ENCODE measurements at places on chromosomes 5 and 9.
A peak's percentile ranks its signal among the peaks of the same experiment; 100 is the strongest.

DNA sequence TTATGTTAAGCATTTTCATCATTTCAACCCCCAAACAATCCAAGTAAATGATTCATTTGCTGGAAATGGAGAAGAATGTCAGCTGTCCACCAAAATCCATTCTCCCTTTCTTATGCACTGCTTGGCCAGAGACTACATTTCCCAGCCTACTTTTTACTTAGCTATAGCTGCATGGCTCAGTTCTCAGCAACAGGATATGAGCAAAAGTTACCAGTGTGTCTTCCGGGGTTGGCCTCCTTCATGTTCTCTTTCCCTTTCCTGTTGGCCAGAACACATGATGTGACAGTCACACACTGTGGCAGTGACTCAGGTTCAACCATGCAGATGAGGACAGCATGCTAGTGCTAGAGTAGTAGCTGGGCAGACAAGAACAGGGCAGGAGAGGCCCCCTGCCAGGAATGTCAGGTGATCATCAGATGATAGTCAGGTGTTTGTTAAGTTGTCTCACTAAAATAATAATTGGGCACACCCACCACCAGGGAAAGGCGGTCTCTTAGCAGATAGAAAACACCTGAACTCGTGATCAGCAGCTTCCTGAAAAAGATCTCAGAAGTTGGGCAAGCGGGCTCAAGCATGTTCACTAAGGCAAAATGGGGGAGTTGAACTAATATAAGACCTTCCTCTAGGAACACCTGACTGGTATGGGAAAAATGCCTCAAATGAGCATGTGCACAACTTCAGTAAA lies 12.2 kb downstream of the GPR150 start:
- DNase-seq = peak; percentile 57

DNA sequence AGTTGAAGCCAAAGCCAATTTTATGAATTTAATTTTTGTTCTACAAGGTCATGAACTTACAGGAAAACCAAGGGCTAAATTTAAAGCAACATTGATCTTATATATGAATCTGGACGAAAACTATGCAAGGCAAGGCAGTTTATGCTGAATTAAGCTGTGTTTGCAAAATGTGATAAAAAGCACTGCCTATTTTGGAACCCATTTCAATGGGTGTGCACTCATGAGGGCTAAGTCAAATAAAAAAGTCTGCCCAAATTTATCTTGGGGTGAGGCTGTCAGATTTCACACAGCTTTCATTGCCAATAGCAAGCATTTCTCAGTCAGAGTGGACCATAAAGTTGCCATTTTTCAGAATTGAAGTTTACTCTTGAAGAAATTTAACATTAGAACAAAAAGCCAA lies 199.9 kb downstream of the LURAP1L start:
- no peak for DNase-seq

DNA sequence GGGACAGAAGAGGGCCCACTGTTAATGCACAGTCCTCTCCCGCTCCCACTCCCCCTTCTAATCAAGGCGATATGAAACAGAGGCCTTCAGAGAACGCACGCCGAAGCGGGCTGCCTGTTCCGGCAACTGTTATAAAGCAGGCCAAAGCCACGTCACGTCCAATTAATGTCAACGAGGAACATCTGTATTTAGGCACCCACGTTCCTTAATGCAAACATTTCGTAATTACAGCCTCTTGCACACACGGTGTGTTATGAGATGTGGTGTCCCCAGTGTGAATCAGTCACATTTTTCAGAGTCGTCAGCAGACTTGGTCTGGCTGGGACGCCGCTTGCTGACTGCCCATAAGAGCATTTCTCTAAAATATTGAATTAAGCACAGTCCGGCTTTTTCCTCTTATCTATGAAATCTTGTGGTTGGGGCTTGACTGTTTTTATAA lies 339.0 kb downstream of the NSG2 start:
- no peak for DNase-seq

DNA sequence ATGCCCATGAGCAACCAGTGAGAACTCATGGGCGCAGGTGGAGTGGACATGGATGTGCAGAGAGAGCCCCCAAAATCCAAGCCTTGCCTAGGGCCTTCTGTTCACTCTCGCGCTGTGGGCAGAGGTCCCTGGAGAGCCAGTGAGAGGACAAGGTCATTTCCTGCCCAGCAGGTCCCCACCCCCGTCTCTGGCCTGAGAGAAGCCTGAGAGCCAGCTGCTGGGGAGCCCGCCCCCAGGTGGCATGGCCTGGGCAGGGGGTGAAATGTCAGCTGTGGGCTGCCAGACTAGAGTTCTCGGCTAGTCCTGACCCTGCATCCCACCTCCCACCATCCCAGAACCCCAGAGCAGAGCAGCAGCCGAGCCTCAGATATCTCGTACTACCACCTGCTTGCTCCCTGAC lies 85.3 kb downstream of the BARX1 start:
- DNase-seq = no peak

GRCh38 chr5:76149636-76150035 lies 66.5 kb downstream of the SV2C start:
- DNase-seq = no peak

- no peak for DNase-seq
These were observed 192.3 kb downstream of the PALM2AKAP2 start for GRCh38 chr9:109972026-109972882.

GRCh38 chr9:2181792-2182191 lies 166.6 kb downstream of the SMARCA2 start:
- DNase-seq = no peak

GRCh38 chr5:157903117-157903450 lies 44.1 kb upstream of the CLINT1 start:
- DNase-seq = no peak

DNA sequence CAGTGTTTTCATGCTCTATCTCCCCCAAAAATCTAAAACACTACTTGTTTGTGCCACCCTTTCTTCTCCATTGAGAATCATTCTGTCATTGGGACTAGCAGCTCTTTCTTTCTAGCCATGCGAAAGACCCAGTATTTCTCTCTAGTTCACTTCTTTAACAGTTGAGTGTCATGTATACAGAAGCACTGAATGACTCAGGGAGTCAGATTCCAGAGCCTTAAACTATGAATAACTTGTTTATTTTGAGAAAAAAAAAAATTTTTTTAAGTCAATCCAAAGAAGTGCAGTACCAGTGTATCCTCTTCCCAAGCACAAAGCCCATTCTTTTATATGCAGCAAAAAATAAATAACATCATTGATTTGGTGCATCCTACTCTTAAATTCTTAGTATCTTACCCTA lies 415.4 kb upstream of the GRAMD2B start:
- DNase-seq = no peak

GRCh38 chr5:113127021-113127420 lies 150.4 kb downstream of the DCP2 start:
- DNase-seq = no peak

DNA sequence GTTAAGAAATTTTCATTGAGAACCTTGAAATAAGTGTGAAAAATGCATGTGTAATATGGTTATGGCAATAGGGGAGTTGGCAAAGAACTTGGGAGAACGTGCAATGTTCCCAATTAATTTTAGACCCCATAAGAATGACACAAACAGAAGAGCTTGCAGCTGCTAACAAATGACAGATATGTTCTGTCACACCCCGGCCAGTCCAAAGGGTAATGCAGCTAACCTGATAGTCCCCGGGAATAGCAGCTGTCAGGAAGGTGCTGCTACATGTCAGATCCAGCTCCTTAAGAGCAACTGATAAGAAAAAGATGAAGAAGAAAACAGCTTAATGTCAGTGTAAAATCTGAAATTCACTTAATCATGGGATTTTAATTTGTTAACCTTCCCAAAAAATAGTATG lies 30.4 kb downstream of the SEMA5A start:
- no peak for DNase-seq

- no peak for DNase-seq
These were observed 1007.1 kb upstream of the WWC1 start for GRCh38 chr5:167284222-167284890.

GRCh38 chr5:40354171-40354570 lies 325.5 kb upstream of the PTGER4 start:
- DNase-seq = no peak

DNA sequence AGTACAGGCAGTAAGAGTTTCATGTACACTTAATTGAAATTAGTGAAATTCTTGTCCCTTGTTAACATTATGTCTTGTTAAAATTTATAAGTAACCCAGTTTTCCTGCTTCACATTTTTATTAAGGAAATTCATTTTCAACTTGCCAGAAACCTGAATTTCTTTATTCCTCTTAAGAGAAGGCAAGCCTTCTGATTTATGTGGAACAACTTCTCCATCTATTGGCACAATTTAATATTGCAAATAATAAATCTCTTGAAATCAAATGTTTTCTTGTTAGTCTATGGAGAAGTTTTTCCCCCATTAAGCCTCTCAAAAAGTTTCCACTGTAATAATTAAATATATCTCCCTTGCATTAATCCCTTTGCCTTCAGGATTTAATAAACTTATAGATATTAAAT lies 33.8 kb upstream of the ACO1 start:
- DNase-seq = no peak

- no peak for DNase-seq
These were observed 101.9 kb downstream of the SLC28A3 start for GRCh38 chr9:84238652-84239051.

DNA sequence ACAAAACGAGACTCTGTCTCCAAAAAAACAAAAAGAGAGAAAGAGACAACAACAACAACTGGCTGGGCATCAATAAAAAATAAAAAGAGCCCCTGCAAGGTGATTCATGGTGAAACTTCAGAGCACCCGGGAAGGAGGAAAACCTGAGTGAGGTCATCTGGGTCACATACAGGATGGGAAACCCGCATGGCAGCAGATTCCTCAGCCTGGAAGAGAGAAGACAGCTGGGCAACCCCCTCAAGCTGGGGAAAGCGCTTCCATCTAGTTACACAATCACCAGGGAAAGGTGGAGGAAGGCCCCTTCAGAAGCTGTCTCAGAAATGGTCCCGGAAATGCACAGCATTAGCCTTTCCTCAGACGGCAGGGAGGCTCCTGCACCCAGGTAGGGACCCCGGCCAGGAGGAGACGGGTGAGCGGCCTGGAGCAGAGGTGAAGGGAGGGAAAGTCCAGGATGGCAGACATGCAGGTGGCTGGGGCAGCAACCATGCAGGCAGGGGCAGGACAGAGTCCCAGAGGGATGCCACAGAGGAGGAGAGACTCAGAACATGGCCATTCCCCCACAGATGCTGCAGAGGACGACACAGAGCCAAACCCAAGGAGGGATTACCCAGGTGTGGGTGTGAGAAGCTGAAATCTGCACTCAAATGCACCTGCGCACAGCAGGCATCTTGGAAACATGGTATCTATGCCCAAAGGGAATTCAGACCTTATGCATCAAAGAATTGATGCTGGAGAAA lies 29.4 kb downstream of the CAMSAP1 start:
- DNase-seq = no peak

DNA sequence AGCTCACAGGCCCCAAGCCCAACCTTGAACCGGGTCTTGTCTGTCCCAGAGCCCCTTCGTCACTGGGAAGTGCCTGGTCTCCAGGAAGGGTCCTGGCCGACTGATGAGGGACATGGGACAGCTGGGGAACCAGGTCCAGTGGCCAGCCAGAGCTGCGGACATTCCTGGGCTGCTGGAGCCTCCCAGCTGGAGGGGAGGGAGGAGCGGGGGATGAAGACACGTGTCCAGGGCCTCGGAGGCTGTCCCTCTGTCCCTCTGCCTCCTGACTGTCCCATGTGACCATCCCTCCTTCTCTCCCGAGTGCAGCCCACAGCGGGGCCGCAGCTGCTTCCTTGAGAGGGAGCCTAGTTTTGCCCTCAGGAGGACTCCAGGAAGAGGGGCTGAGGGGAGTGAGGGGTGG lies 41.7 kb upstream of the UBAC1 start:
- DNase-seq = no peak

- no peak for DNase-seq
These were observed 16.9 kb downstream of the PDGFRB start for GRCh38 chr5:150138551-150139265.

Measured in T-helper 1 cell (primary cell).